ENCODE measurements at places on chromosomes 7 and 10.

DNA sequence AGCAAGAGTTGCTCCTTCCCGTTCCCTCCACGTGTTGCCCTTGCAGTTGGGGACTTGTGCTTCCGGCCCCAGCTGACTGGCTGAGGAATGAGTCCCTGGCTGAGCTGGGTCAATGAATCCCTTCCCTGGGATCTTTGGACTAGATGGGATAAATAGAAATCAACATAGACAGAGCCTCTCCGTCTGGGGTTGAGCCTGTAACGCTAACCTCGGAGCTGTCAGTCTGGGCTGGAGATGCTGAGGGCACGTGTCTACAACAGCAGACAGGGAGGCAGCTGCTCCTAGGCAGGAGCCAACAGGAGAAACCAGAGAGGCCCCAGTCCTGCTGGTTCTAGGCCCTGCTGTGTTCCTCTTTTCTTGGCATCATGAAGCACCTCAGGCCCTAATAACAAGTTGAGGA, 42.3 kb upstream of the HSPA12A start:
- no peak for DNase-seq

GRCh38 chr10:78053211-78053868, 19.7 kb downstream of the RPS24 start:
- DNase-seq, result no peak

GRCh38 chr7:30869794-30870611, 41.6 kb upstream of the AQP1 start:
- DNase-seq, result no peak

DNA sequence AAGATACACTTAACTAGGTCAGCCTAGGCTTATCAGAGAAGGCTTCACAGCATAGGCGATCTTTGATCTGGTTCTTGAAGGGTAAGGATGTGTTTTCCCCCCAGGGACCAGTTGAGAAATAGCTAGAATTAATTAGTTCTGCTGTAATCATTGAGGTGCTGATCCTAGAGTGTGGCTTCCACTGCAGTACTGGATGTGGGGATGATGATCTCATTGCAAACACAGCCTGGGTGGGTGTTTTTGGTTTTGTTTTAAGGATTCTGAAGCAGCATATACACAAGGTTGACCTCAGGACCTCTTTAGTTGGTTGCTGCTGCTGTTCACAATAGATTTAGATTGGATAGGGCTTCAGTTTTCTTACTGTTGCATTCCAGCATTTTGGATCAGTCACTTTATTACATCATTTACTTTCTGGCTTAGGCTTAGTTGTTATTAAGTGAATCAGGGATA, 159.7 kb downstream of the AUTS2 start:
- DNase-seq, result no peak

DNA sequence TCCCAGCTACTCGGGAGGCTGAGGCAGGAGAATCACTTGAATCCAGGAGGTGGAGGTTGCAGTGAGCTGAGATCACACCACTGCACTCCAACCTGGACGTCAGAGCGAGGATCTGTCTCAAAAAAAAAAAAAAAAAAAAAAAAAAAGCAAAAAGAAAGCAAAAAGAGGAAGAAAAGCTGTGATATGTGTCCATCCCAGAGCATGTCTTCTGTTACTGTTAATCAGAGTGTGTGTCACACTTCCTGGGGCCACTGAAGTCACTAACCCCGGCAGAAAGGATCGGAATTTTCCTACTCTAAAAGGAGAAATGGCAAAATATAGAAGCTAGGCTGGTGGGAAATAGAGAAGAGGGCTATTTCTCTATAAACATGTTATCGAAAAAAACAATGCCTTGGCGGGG, 11.9 kb downstream of the PIK3AP1 start:
- DNase-seq, result no peak

DNA sequence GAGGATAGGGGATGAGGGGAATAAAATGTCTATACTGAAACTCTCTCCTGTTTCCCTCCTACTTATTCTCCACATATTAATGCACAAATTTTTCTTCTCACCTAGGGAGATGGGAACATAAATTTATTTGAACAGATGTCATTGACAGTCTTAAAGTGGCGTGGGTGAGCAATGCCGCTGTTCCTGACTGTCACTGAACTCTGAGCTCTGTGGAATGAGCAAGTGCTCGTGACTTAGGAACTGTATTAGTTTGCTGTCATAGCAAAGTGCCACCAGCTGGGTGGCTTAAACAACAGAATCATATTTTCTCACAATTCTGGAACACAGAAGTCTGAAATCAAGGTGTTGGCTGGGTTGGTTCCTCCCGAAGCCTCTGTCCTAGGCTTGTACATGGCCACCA, 29.1 kb downstream of the INPP5F start:
- DNase-seq, result no peak

GRCh38 chr7:39285256-39285655, 280.9 kb upstream of the YAE1 start:
- no peak for DNase-seq

DNA sequence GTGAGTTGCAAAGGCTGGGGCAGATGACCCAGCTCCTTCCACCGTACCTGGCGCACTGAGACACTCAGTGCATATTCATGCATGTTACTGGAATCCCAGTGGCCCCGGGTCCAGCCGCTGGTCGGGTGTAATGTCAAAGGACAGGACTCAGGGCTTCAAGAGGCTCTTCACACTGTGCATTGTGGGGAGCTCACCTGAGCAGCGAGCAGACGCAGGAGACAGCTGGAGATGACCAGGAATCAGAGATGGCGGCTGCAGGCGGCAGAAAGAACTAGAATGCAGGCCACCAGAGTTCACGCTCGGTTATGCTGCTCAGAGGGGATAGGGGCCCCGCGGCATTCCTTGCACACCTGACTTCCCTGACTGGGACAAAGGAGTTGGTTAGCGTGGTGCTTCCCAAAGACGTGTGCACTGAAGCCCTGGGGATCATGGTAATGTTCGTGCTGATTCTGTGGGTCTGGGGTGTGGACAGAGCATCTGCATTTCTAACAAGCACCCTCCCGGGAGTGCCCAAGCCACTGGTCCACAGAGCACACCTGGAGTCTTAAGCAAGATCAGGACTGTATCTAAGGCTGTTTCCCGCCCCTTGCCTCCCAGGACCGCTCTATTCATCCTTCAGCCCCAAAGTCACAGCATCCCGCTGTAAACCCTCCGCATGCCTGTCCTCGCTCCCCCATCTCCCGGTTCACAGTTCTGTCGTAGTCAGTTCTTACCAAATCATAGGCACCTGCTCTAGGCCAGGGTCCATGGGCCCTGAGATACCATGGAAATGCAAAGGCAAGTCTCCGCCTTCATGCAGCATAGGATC, 71.0 kb downstream of the MKI67 start:
- no peak for DNase-seq

GRCh38 chr7:12244129-12244528, 33.0 kb downstream of the TMEM106B start:
- DNase-seq, result peak; percentile 27

- no peak for DNase-seq
Measured at GRCh38 chr10:7483848-7484247, 73.0 kb upstream of the SFMBT2 start.

DNA sequence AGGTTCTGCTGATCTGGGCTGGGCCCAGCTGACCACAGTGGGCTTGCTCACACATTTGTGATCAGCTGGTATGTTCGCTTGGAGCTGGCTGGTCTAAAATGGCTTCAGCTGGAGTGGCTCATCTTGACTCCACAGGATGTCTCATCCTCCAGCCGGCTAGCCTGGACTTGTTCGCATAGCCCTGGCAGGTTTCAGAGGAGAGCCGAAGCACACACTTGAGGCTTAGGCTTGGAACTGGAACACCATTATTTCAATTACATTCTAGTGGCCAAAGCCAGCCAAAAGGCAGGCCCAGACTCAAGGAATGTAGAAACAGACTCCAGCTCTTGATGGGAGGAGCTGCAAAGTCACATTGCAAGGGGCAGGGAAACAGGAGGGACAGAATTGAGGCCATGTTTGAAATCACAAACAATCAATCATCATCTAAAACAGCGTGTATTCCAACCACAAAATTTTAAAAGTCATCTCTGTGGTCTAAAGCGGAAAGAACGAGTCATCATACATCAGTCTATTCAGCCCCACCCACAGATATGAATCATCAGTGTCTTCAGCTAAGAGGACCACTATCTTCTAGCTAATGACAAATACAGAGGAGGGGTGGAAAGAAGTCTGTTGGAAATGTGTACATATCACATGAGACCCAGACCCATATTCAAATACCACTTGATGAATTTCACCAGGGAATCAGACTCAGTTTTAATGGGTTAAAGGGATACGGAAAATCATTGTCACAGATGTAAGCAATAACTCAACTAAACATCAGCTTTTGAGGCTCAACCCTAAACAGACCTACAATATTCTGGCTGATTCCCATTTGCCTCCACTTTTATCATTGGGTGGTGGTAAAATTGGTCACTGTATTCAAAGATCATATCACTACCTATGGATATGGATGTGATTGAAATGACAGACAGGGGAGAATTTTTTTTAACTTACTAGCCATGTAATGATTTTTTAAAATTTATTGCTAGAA, 139.0 kb upstream of the MKLN1 start:
- peak; percentile 27 for DNase-seq

DNA sequence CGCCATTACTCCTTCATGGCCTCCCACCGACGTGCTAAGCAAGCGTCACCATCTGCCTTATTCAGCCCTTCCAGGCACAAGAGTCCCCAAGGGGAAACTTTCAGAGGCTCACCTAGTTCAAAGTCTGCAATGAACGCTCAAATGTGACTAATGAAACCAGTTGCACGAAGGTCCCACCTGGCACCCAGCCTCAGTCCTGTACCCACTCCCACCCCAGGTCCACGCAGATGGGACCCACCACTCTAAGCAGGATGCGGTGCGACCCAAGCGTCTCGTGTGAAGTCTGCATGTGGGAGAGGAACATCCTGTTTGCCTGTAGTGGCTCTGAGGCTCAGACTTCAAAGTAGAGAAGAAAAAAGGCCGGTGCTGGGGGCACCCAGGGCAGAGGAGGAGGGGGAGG, 40.3 kb downstream of the RGS10 start:
- DNase-seq, result no peak

DNA sequence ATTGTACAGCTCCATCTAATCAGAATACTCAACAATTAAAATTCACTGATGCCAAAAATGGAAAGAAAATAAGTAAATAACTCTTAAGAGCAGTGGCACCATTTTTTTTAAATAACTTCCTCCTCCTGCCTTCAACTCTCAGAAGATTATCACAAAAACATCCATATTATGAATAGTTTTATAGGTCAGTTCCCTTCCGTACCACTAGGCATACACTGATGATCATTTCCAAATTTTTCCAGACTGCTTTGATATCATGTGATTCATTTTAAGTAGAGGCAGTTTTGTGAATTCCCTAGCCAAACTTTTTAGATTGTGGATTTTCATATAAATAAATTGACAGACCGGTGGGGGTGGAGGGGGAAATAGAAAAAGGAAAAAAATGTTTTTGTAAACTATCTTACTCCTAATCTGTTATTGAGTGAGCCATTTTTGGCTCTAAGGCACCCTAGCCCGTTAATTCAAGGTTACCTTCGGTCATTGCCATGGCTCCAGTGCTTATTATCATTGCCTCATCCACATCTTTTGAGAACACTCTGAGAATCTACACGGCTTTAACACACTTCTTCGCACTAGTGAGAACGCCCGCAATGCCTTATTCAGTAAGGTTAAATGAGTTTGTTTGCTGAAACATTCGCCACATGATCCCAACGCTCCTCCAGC, 1.0 kb downstream of the FAM107B start:
- no peak for DNase-seq

DNA sequence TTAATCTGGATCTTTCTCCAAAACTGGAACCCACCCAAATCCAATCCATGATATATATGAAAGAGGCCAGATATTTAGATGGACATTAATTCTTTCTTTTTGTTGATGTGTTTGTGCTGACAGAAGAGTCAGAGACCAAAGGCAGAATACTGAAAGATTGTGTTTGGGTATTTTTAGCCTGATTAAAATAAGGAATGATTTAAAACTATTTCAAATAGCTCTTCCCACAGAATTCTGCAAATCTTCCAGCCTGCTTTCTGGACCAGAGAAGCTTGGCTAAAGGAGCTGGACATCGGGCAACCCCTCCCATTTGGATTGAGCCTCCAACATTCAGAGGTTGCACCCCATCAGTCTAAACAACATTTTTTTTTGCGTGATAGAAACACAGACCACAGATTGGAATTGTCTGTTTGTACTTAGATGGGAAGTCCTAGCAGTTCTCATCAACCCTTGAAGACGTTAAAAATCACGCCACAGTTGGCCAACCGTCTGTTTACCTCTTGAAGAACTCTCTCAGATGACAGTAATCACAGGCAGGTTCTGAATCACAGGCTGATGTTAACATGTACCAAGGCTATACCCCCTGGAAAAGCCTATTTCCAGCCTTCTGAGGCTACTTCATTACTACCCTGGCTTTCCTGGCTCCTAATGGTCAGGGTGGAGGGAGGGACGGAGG, 155.2 kb upstream of the NRP1 start:
- no peak for DNase-seq

DNA sequence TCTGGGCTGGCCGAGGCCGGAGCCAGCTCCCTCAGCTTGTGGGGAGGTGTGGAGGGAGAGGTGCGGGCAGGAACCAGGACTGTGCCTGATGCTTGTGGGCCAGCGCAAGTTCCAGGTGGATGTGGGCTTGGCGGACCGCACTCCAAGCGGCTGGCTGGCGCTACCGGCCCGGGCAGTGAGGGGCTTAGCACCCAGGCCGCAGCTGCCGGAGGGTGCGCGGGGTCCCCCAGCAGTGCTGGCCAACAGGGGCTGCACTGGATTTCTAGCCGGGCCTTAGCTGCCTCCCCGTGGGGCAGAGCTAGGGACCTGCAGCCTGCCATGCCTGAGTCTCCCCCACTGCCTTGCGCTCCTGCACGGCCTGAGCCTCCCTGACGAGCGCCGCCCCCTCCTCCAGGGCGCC, 242.8 kb downstream of the CCSER2 start:
- peak; percentile 79 for DNase-seq
